ENCODE measurements at places on chromosomes 16 and 17.

GRCh38 chr17:9232591-9233270 lies 211.4 kb downstream of the NTN1 start:
- no peak for DNase-seq

GRCh38 chr17:78924481-78925151 lies 571 bp downstream of the TIMP2 start:
- DNase-seq = no peak

DNA sequence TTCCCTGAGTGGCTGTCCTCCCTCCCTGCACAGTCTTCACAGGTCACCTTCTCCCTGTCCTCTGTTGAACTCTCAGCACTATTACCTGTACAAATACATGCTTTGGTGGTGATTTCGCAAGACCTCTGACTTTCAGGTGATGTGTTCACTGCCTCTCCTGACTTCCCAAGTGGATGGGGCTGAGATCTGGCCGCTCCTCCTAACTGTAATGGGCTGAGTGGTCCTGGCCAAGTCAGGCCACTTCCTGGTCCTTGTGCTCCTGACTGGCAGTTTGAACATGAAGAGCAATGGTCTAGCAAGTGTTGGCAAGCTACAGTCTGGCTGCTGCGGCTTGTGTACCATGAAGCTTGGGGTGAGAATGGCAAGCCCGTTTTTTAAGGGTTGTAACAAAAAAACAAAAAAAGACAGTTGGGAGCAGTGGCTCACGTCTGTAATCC lies 11.7 kb upstream of the TMED6 start:
- DNase-seq = no peak

GRCh38 chr17:44967907-44968224 lies 237 bp downstream of the C1QL1 start:
- no peak for DNase-seq

DNA sequence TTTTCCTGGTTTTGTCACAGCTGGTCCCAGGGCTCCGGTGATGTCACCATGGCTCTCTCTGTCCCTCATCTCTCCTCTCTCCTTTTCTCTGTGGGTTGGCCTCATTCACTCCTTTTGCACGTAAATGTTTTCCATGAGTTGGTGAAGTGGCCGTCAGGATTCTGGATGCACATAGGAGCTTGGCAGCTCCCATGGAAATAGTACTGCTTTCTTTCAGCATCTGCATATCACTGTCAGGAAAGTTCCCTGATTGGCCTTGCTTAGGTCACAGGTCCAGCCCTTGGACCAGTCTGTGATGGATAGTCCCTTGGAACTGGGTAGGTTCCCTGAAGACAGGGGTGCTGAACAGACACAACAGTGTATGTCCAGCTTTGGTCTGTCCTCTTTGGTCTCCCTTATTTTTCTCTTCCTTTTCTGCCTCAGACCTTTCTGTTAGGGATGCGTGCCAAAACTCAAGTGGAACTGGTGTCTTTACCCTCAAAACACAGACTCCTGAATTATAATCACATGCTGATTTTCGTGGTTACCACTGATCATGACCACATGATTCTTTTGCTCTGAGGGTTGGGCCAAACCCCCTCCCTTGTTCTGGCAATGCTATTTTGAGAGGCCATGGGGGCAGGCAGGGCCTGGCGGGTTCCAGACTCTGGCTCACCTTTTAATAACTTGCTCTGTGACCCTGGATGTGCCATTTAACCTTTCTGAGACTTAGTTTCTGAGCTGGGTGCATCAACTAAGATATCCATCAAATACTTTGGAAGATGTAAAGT lies 99.0 kb downstream of the MSI2 start:
- DNase-seq = no peak

GRCh38 chr16:27152121-27152520 lies 51.2 kb upstream of the KDM8 start:
- no peak for DNase-seq

DNA sequence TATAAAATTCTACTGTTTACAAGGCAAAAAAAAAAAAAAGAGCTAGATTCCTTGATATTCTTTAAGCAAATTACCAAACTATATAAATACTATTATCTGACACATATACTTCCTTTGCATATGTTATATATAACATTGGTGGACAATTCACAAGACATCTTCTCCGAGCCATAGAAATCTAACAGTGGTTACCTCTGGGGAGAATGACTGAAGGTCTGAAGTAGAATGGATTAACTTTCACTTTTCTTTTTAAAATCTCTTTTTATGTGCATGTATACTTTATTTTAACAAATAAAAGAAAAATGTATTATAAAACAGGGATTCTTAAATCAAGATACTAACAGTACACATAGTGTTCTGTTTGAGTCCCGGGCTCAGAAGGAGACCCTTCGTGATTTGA lies 131.0 kb downstream of the MRTFB start:
- DNase-seq = no peak

- no peak for DNase-seq
Measured at GRCh38 chr17:8649157-8650118, 18.9 kb upstream of the MYH10 start.

DNA sequence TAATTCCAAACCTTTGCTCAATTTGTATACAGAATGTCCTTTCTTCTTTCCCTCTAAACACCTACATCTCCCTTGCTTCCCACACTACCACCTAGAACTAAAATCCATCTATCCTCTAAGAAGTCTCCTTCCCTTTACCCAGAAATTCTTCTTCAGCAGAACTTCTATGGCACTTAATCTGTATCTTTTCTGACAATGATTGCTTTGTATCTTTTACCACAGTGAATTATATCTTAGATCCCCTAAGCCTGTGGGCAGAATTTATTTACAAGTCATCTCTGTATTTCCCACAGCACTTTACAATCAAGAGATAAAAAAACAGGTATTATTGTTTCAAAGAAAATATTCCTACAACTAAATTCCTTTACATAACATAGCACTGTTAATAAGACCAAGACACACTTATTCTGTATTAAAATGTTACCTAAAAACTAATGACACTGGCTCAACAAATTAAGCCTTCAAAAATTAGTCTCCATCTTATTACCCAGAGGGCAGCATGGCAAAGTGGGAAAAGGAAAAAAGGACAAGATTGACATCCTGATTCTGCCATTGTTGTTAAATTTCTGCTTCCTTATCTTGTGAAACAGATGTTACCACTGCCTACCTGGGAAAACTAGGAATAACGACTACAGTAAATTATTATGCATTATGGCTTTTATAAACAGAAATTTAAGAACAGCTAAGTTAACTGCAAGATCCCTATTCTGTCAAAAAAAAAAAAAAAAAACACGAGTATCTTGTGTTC lies 42.8 kb downstream of the KANSL1 start:
- no peak for DNase-seq

- DNase-seq = peak; percentile 33
Measured at GRCh38 chr16:46947900-46948547, 25.4 kb downstream of the DNAJA2 start.

DNA sequence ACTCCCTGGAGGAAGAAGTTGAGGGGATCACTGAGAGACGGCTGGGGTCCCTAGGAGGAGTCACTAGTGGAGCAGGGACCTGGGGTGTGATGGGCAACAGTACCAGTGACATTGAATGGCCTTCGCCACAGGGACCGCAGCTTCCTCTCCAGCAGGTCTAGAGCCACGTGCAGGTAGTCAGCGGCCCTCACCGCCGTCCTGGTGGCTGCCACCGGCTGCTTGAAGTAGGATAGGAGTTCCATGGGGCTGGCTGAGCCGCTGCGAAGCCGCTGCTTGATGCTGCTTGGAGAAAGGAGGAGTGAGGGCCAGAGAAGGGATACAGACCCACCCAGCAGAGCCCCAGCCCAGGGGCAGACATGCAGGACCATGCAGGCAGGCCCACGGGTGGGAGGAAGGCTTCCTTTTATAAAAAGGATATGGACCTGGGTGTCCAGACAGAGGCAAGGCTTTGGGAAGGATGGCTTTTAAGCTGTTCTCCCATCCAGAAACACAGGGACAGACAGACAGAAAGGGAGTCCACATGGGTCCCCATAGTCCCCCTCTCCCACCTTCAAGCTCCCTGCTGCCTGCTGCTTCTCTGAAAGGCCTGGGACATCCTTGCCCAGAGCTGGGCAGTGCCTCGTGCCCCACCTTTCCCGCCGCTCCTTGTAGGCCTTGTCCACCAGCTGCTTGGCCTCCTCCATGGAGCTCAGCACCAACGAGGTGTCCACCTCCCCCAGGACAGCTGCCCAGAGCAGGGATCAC lies 827 bp downstream of the MPO start:
- no peak for DNase-seq

GRCh38 chr16:75485230-75486013 lies 9.8 kb downstream of the CHST6 start:
- DNase-seq = no peak

DNA sequence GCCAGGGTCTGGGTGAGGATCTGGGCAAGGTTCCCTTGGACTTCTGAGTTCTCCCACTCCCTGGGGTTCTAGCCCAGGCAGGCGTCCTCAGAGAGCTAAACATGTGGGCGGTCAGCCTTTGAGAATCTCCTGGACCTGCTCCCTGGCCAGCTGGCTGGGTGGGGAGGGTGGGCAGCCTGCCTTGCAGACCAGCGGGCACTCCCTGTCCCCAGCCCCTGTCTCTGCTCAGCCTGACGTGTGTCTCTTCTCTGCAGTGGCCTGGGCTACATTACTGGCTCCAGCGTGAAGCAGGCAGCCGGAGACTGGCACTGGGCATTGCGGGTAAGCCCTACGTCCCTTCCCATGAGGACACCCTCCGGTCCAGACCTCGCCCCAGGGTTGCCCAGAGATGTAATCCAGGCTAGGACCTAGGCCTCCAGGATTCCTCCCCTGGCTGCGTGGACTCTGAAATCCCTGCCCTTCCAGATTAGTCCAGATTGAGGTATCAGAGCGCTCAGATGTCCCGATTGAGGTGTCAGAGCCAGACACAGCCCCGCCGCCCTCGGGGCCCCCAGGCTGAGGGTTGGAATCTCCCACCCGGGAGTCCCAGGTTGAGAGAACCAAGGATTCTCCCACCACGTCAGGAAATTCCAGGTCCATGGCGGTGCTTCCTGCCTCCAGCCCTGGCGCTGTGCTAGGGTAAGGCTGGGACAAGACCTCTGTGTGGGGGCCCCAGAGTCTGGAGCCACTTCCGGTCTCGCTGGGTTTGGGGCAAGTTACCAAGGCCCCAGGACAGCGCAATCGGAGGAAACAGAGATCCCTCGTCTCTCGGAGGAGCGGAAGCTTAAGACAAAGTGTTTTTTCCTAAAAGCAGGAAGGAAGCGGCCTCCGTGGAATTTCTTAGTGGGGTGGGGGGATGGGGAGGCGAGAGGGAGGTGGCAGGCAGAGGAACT lies 24.1 kb downstream of the MYBBP1A start:
- no peak for DNase-seq

GRCh38 chr16:1351215-1351581 lies 480 bp downstream of the TSR3 start:
- no peak for DNase-seq

DNA sequence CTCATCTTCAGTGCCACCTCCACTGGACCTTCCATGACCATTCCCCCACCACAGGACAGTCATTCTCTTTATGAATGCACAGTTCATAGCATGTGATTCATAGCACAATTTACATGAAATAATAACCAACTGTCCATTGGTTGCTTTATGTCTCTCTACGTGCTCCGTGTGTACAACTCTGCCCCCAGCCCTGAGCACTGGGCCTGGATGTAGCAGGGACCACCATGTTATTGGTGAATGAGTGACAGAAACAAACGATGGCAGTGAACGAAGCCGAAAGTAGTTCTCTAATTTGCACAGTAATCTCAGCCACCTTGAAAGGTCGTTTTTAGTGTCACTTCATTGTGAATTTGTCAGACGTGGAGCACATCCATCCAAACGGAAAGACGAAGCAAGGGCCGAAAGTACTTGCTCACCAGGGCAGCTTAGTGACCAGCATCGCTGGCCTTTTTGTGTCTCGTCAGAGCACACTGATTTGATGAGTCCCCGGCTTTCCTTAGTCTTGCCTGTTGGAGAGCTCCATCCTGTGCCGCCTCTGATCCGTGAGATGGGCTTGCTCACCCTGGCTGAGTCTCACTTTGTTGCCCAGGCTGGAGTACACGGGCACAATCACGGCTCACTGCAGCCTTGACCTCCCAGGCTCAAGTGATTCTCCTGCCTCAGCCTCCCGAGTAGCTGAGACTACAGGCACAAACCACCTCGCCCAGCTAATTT lies 95.3 kb downstream of the CMIP start:
- DNase-seq = no peak

DNA sequence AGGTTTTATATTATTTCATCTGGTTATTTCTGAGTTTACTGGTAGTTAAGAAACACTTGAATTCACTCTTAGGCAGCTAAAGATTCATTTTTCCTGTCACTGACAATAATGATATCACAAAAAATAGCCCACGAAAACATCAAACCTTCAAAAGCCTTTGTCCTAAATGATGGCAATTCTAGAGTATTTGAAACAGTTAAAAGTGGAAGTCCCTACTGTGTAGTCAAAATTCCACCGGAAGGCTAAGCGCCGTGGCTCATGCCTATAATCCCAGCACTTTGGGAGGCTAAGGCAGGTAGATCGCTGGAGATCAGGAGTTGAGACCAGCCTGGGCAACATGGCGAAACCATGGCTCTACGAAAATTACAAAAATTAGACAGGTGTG lies 103.5 kb downstream of the HIC1 start:
- no peak for DNase-seq

- DNase-seq = peak; percentile 25
Measured at GRCh38 chr16:30113031-30113710, at the start of gene GDPD3. Gene GDPD3 (minus strand): TSS chr16:30113537. CDS start chr16:30113478, 59 bp downstream.

GRCh38 chr17:1162116-1162855 lies 17.5 kb downstream of the ABR start:
- DNase-seq = no peak

- peak; percentile 23 for DNase-seq
Measured at GRCh38 chr17:76793775-76794174, 55.9 kb downstream of the MFSD11 start.

- DNase-seq = peak; percentile 47
Measured at GRCh38 chr17:42135664-42136653, 13.4 kb downstream of the HSPB9 start.

DNA sequence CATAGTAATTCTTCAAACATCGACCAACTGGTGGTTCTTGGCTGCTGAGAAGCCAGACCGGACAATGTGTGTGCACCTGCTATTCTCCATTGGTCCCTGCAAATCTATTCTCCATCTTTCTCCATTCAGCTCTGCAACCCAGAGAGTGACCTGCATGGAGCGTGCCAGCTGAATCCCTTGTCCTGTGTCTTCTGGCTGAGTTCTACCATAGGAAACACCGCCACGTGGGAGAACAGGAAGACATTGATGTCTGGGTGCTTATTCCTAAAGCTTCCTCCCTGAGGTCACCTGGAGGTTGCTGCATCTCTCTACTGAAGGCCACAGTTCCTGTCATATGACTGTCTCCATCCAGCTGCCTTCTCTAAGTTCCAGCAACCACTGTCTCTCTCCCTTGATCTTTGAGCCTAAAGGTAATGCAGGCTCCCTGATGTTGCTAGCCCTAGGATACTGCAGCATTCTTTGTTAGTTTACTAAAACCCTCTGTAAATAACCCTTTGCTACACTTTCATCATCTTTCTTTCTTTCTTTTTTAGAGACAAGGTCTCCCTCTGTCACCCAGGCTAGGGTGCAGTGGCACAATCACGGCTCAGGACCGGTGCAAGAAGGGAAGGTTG lies 10.6 kb upstream of the SMG1 start:
- DNase-seq = no peak

DNA sequence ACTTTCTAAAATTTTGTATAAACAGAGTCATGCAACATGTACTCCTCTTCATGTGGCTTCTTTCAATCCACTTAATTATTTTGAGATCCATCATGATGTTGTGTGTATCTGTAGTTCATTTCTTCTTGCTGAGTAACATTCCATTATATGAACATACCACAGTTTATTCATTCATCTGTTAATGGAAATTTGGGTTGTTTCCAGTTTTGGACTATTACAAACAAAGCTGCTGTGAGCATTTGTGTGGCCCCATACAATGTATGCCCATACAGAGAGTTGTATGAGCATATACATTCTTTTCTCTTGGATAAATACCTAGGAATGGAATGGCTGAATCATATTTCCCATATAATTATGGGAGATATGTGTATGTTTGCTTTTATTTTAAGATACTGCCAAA lies 85.6 kb downstream of the CLEC16A start:
- no peak for DNase-seq

Data from RCC 7860 (cell line).